Fibroblast of skin of right quadriceps (primary cell): ENCODE measurements at places on chromosomes 5 and 9.
A peak's percentile ranks its signal among the peaks of the same experiment; 100 is the strongest.

DNA sequence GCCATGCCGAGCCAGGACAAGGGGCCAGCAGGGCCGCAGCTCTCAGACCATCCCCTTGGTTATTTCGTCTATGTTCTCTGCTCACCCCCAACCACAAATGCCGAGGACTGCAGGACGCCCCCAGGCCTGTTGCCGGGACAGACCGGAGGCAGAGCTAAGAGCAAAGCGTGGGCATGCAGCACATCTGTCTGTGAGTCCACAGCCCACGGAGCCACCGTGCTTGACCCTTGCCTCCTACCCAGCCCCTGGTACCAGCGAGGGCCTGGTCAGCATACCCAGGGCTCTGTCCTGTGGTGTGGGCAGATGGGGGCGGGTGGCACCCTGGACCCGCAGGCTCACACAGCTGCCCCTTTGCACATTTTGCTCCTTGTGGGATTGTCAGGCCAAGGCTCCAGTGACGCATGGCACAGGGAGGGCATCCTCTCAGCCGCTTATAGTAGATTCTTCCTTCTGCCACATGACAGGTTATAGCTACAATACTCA, 4.7 kb downstream of the BRD3 start:
- DNase-seq = no peak

DNA sequence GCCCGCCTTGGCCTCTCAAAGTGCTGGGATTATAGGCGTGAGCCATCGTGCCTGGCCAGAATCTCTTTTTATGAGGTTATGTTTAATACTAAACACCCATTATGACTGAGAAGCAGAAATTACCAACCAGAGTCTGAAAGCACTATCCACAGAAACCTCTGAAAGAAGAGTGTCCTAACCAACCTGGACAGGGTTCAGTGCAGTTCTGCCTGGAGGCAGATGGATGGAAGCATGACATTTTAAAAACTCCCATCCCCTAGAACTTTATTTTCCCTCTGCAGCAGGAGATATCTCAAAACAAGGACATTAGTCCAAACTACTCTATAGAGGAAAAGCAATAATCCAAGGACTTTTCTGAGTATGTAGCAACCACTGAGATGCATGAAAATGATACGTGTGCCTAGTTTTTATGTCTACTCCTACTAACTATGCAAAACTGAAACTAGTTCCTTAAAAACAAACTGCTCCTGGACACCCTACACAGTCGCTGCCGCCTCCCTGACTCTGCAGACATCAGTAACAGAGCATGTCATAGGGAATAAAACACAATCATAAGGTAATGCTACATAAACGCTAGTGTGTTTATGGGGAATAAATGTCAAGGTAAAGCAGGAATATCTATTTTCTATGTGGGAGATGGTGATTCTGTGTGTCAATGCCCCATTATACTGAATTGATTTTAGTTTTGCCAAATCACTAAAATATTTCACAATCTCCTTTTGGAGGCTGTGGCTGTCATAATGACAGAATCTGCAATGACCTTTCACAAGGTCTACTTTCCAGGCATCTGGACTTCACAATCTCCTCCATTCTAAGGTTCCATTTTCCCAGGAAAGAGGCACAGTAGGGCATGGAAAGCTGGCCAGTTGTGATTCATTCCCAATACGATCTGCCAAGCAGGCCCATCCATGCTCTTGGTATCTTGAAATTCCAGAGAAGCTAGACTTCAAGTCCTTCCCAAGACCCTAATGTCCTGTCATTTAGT, 122.8 kb downstream of the SIL1 start:
- DNase-seq = no peak

DNA sequence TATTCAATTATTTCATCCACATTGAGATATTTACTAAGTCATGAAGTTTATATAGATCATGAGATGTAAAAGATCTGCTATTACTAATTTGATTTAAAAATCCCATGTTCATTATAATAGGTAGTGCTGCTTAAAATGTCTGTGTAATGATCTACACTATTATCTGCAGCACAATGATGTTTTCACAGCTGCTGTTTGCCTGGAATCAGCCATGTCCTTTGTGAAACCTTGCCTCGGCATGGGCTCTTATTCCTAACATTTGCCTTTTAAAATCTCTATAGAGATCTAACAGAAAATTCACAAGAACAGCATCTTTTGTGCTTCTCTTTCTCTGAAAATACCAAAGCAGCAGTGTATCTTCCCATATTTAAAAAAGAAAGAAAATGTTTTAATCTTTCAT, 444.6 kb downstream of the PTPRD start:
- DNase-seq = no peak

DNA sequence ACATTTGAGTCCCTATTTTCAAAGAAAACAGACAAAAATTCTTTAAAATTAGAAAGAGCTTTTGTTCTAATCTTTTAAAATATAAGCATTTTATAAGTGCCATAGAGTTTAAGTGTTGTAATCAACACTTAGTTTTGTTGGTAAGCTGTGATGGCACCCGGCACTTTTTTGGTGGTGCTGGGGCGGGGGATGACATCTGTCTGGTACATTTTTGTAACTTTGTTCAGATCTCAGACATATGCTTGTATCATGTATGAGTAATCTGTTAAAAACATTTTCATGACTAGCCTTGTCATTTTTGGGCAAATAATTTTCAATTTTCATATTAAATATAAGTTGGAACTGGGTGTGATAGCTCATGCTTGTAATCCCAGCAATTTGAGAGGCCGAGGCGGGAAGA, 51.7 kb downstream of the UBAP1 start:
- no peak for DNase-seq

GRCh38 chr5:115084246-115084793, 85.4 kb downstream of the TRIM36 start:
- DNase-seq = no peak

- no peak for DNase-seq
These were observed 166.4 kb upstream of the SPRY4 start for GRCh38 chr5:142491270-142491669.

- no peak for DNase-seq
These were observed 4.7 kb upstream of the CACFD1 start for GRCh38 chr9:133454943-133455673.

GRCh38 chr9:20618361-20618802, 3.9 kb downstream of the MLLT3 start:
- peak; percentile 70 for DNase-seq
